Colonic mucosa (tissue), 4 donors: ENCODE measurements at places on chromosomes 2 and 18. TPM values are rescaled to one million over a fixed set of nuclear protein-coding genes. Genes with fewer than 3 reads are reported as not detected.

Gene TEX44
- total RNA-seq: not detected

Gene STEAP3
- total RNA-seq: 52.2 TPM

GRCh38 chr18:70181015-70181414 is 24.5 kb downstream of the RTTN start:
- DNase-seq: no peak

GRCh38 chr2:226207671-226208070 is 591.9 kb downstream of the IRS1 start:
- no peak for DNase-seq

DNA sequence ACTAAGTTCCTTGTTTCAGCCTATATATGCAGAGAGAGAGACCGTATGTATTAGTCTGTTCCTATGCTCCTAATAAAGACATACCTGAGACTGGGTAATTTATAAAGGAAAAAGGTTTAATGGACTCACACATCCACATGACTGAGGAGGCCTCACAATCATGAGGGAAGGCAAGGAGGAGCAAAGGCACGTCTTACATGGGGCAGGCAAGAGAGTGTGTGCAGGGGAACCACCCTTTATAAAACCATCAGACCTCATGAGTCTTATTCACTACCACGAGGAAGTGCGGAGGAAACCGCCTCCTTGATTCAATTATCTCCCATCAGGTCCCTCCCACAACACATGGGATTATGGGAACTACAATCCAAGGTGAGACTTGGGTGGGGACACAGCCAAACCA is 73.8 kb downstream of the TMEM18 start:
- no peak for DNase-seq

DNA sequence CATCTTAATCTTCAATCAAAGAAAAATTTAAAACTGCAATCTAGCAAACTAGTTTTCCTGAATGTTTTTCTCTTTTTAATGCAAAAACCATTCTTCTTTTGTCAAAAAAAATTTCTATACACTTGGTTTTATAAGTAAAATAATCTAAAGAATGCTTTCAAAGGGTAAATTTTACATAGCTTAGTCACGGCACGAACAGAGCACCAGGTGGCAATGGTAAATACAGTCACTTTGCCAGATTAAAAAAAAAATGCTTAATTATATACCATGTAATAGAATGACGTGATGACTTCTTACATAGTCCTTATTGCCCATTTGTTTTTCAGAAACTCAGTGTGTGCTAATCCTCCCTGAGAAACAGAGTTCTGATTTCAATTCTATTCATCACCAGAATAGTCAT is 10.4 kb downstream of the FEZ2 start:
- DNase-seq: no peak

GRCh38 chr2:24493713-24494112 is 2.7 kb downstream of the NCOA1 start:
- no peak for DNase-seq

GRCh38 chr2:159285929-159286708 is at the start of gene WDSUB1:
Gene WDSUB1, minus strand, starts transcription at chr2:159286703. Its CDS starts 3,634 bp downstream, at chr2:159283069.
- peak; percentile 70 for DNase-seq
